ENCODE measurements at places on chromosomes 16 and 17. TPM values are rescaled to one million over a fixed set of nuclear protein-coding genes. Genes with fewer than 3 reads are reported as not detected.

Gene BCO1
- 1.2 TPM for polyA plus RNA-seq

Gene MLKL
- polyA plus RNA-seq = 9.6 TPM

Gene CRHR1
- polyA plus RNA-seq = 0.24 TPM

Gene SHISA9
- polyA plus RNA-seq = 2.7 TPM

Gene PRAC1
- not detected for polyA plus RNA-seq

Gene NEUROD2
- 0.01 TPM for polyA plus RNA-seq

DNA sequence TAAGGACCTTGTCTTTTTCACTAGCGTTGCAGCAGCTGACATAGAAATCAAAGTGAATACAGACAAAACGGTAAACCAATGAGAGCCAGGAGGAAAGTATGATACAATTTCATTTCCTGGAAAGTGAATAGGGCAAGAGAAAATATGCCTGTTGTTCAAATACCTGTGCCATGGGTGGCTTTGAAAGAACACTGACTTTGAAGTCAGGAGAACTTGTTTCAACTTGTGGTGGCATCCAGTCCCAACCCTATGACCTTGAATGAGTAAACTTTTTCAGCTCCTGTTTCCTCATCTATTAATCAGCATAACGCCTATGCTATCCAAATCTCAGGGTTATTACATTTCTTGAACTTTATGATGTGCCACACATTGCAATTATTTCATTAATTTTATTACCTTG lies 173.7 kb upstream of the HS3ST3A1 start:
- no peaks in the 10 kb centered on the region for H3K27me3 ChIP-seq
- no peaks in the 10 kb centered on the region for H3K36me3 ChIP-seq
- H3K4me3 ChIP-seq = no peak overlapping the region

DNA sequence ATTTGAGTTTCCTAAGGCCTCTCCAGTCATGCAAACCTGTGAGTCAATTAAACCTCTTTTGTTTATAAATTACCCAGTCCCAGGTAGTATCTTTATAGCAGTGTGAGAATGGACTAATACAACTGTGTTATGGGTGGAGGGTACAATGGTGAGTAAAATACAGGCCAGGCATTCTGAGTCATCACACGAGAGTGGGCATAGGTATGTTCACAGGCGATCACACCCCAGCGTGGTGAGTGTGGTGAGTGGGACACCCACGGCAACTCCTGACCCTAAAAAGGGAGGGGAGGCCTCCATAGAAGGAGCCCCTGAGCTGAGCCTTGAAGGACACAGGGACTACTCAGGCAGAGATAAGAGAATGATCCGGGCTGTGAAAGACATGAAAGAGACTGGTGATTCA lies 22.6 kb upstream of the MAPT start:
- H3K36me3 ChIP-seq = no peaks in the 10 kb centered on the region
- H3K4me3 ChIP-seq = no peak overlapping the region
- no peak for DNase-seq
- no peak overlapping the region for H3K27ac ChIP-seq
- H3K4me1 ChIP-seq = no peaks in the 10 kb centered on the region
- peaks cover 1% of the 10 kb centered on the region for H3K27me3 ChIP-seq

- H3K27me3 ChIP-seq = no peaks in the 10 kb centered on the region
- no peak for DNase-seq
- no peaks in the 10 kb centered on the region for H3K36me3 ChIP-seq
- no peaks in the 10 kb centered on the region for H3K4me1 ChIP-seq
These were observed 2046.8 kb downstream of the TP53TG3F start for GRCh38 chr16:35506018-35506897.

DNA sequence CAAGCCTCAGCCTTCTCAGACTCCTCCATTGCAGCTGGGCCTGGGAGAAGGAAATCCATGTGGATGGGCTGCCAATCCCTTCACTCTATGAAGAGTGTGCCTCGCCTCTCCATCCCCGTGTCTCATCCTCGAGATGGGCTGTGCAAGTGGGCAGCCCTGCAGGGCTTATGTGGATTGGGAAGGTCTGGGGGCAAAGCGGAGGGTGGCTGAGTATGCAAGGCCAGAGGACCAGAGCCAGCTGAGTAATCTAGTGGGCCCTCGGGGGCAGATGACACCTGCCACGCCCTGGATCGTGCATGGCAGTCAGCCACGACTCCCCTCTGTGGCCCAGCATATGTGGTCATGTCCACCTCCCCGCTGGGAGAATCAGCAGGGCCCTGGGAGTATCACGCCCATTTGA lies 78.9 kb downstream of the IRX5 start:
- H3K27ac ChIP-seq = no peak overlapping the region
- DNase-seq = no peak
- H3K27me3 ChIP-seq = no peaks in the 10 kb centered on the region
- no peaks in the 10 kb centered on the region for H3K36me3 ChIP-seq
- H3K4me1 ChIP-seq = no peaks in the 10 kb centered on the region

DNA sequence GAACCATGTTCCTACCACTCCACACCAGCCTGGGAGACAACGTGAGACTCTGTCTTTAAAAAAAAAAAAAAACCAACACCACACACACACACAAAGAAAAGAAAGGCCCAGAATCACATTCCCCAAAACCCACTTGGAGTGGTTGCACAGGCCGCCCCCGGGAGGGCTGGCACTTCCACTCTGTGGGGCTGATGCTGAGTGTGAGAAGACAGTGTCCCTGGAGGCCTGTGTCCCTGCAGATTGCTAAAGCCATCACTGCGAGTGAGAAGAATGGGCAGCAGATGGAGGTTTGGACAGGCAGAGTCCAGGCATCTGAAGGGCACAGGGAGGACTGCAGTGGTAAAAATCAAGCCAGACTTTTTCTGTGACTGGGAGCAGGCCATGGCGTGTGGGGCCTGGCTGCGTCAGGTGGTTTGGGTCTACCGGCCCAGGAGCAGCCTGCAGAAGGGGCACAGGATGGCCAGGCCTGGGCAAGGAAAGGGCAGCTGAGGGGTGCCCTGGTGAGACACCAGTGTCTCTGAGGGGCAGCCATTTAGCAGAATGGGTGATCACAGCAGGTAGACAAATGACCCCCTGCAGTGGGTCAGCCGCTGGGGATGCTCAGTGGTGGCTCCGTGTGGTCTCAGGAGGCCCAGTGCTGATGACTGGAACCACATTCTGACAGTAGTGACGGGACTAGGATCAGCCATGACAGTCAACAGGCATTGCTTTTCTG lies 13.1 kb downstream of the CTRB2 start:
- DNase-seq = no peak
- no peak overlapping the region for H3K27ac ChIP-seq
- peaks cover 8% of the 10 kb centered on the region for H3K27me3 ChIP-seq
- H3K4me1 ChIP-seq = no peaks in the 10 kb centered on the region
- H3K36me3 ChIP-seq = no peaks in the 10 kb centered on the region

- no peaks in the 10 kb centered on the region for H3K27me3 ChIP-seq
- H3K36me3 ChIP-seq = peaks cover 46% of the 10 kb centered on the region
- no peak overlapping the region for H3K27ac ChIP-seq
These were observed 18.6 kb upstream of the MNT start for GRCh38 chr17:2419486-2419885.

GRCh38 chr17:17494870-17495535 lies 1.2 kb downstream of the RASD1 start:
- DNase-seq = peak; percentile 70
- peaks cover 29% of the 10 kb centered on the region for H3K36me3 ChIP-seq
- H3K4me1 ChIP-seq = peaks cover 15% of the 10 kb centered on the region
- H3K27me3 ChIP-seq = peaks cover 16% of the 10 kb centered on the region
- H3K4me3 ChIP-seq = peak overlapping the region; percentile 47

DNA sequence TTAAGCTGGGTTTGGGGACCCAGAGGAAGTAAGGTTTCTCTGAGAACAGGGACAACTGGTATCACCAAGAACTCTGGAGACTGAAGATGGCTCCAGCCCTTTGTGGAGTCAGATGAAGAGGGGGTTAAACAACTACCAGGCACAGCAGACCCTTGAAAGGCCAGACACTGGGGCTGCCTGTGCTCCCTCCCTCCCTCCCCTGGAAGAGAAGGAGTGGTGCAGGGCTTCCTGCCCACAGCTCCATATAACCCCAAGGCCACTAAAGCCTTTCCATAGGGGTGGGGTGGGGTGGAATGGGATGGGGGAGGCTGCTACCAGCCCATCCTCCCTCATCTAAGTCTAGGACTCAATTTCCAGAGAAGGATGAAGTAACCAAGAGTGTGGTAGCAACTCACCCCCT lies 66.7 kb downstream of the CCDC182 start:
- DNase-seq = no peak
- no peak overlapping the region for H3K4me3 ChIP-seq
- no peak overlapping the region for H3K27ac ChIP-seq
- H3K4me1 ChIP-seq = no peaks in the 10 kb centered on the region

- no peaks in the 10 kb centered on the region for H3K27me3 ChIP-seq
- H3K27ac ChIP-seq = no peak overlapping the region
- H3K4me1 ChIP-seq = no peaks in the 10 kb centered on the region
- no peak overlapping the region for H3K4me3 ChIP-seq
- H3K36me3 ChIP-seq = no peaks in the 10 kb centered on the region
- no peak for DNase-seq
These were observed 288.8 kb downstream of the KIF2B start for GRCh38 chr17:54111576-54111975.

DNA sequence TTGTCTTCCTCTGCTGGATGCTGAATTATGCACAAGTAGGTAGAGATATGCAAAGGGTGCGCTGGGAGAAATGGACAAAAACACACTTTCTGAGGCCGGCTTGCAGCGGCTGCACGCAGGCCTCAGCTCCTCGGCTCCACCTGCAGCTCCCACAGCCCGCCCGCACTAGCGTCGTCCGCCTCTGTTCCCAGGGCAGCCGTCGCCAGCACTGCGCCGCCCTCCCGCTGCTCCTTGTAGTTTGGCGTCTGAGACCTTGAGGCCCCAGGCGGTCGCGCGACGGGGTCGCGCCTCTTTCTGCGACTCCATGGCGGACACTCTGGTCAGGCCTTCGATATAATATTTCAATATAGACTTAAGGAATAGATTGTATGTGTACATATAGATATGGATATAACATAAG lies 24.8 kb downstream of the SLFN12 start:
- no peak overlapping the region for H3K4me3 ChIP-seq
- H3K27me3 ChIP-seq = no peaks in the 10 kb centered on the region
- no peak overlapping the region for H3K27ac ChIP-seq
- no peaks in the 10 kb centered on the region for H3K4me1 ChIP-seq
- no peak for DNase-seq
- peaks cover 7% of the 10 kb centered on the region for H3K36me3 ChIP-seq

DNA sequence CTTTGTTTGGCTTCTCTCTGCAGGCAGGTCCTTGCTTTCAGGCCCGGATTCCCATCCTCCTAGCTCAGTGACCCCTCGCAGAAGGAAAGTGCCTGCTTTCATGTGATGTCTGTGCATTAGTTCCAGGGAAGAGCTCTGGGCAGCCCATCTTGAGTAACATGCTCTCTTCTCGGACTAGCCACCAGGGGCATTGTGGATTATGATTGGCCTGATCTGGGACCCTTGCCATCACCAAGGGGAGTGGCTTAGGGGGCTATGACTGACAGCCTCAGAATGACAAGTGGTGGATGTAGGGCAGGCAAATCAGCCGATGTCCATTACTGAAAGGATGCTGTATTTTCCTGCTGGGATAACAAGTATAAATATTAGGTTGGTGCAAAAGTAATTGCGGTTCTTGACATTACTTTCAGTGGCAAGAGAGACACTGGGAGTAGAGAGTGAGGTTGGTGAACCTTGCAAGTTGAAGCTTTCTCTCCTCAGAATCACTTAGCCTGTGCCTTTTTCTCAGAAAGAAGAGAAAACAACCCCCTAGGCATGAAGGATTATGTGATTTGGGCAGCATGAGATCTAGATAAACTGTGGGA lies 71.5 kb upstream of the MPHOSPH6 start:
- no peaks in the 10 kb centered on the region for H3K4me1 ChIP-seq
- H3K27me3 ChIP-seq = peaks cover 2% of the 10 kb centered on the region
- no peak overlapping the region for H3K27ac ChIP-seq
- H3K36me3 ChIP-seq = no peaks in the 10 kb centered on the region
- H3K4me3 ChIP-seq = no peak overlapping the region

DNA sequence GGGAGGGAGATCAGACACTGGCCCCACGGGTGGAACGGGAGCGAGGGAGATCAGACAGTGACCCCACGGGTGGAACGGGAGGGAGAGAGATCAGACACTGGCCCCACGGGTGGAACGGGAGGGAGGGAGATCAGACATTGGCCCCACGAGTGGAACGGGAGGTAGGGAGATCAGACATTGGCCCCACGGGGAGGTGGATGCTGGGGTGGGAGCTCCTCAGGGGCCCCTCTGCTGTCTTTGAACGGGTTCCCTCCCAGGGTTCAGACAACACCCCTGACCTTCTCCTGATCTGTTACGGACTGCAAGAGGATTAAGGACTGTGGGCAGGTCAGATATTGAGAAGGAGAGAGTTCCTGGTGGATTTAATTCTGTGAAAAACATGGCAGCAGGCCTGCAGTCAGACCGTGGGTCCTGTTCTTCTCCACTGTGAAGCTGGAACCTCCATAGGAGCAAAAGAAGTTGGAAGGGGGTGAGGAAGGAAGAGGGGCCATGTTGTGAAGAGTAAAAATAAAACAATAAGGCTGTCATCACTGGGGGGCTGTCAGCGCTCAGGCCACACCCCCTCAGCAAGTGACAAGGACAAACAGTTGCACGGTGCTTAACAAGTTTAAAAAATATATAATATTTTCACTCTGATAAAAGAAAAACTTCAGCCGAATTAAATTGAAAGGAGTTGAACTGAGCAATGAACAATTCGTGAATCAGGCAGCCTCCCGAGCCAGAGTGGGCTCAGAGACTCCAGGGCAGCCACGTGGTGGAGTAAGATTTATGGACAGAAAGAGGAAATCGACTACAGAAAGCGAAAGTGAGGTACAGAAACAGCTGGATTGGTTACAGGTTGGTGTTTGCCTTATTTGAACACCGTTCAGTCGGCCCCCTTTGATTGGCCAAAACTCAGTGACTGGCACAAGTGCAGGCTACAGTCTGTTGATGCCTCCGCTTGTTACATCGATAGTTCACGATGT lies 348.7 kb upstream of the TNRC6C start:
- H3K27ac ChIP-seq = no peak overlapping the region
- peaks cover 7% of the 10 kb centered on the region for H3K27me3 ChIP-seq
- H3K4me3 ChIP-seq = no peak overlapping the region
- H3K36me3 ChIP-seq = no peaks in the 10 kb centered on the region
- DNase-seq = no peak
- H3K4me1 ChIP-seq = peaks cover 2% of the 10 kb centered on the region

DNA sequence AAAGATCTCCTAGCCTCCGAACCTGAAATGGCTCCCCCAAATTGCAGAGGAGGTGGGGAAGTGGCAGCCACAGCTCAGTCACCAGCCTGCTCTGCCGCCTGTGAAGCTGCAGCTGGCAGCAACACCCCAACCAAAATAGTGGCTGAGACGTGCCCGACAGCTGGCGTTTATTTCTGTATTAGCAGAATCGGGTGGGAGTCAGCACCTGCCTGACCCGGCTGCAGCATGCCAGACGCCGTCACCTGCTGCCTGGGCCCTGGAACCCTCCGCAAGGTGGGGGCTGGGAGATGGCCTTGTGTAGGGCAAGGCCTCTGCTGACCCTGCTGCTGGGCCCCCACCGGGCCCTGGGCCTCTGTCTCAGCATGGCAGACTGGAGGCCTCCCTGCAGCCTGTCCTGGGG lies 17.5 kb upstream of the PABPN1L start:
- H3K4me3 ChIP-seq = no peak overlapping the region
- H3K36me3 ChIP-seq = no peaks in the 10 kb centered on the region
- peaks cover 17% of the 10 kb centered on the region for H3K4me1 ChIP-seq
- H3K27ac ChIP-seq = no peak overlapping the region
- DNase-seq = no peak

Measured in large intestine (tissue), 12 donors.